Activated CD4-positive, alpha-beta T cell treated with anti-CD3 and anti-CD28 coated beads, Interleukin-2, amount 10 ng/mL, durations not matched to agents 7 days and 5 days (primary cell): ENCODE measurements at places on chromosomes 3 and 15.
A peak's percentile ranks its signal among the peaks of the same experiment; 100 is the strongest.

DNA sequence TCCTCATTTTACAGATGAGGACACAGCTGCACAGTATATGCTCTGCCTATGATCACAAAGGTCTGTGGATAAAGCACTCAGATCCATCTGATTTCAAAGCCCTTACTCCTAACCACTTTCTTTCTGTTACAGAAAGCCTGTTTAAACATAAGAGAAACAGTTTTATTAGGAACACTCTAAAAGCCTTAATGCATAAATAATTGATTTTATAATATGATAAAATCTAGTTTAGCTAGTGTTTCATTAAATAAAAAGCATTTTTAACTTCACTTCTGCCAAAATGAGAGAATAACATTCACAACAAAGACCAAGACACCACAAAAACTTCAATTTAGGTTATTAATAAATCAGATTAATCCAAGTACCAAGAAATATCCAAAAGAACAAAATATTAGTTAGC is 21.4 kb downstream of the SNX4 start:
- no peak for DNase-seq

- DNase-seq: no peak
These were observed 1123.7 kb upstream of the CADM2 start for GRCh38 chr3:83835040-83835439.

- DNase-seq: no peak
These were observed 7.0 kb downstream of the SMAD3 start for GRCh38 chr15:67072442-67072841.

- no peak for DNase-seq
These were observed 50.2 kb upstream of the VGLL3 start for GRCh38 chr3:87041191-87041590.

DNA sequence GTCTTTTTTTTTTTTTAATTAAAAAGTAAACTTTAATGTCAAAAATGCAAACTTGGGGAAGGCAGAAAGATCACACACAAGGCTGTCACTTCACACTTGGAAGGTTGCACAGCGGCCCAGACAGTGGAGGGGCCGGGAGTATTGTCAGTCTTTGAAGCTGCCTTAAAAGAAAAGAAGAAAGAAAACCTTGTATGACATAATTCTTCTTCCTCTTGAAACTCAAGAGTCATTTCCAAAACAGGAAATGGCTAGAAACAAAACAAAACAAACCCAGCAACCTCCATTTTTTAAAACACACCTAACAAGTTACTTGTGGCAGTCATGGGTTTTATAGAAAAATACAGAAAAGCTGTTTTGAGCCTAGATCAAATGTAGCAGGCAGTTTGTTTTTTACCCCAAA is 68.1 kb upstream of the MAGI1 start:
- DNase-seq: no peak

DNA sequence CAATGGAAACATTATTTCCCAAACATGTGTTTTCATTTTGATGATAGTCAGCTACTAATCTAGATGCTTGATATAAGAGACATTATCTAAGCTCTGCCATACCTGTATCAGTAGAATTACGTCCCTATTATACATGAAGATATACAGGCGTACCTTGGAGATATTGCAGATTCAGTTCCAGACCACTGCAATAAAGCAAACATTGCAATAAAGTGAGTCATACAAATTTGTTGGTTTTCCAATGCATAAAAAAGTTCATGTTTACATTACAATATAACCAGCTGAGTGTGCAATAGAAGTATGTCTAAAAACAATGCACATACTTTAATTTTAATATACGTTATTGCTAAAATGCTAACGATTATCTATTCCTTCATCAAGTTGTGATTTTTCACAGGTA is 236.0 kb upstream of the ZNF717 start:
- DNase-seq: no peak

- no peak for DNase-seq
These were observed 100.9 kb downstream of the CLSTN2 start for GRCh38 chr3:140035871-140036270.

DNA sequence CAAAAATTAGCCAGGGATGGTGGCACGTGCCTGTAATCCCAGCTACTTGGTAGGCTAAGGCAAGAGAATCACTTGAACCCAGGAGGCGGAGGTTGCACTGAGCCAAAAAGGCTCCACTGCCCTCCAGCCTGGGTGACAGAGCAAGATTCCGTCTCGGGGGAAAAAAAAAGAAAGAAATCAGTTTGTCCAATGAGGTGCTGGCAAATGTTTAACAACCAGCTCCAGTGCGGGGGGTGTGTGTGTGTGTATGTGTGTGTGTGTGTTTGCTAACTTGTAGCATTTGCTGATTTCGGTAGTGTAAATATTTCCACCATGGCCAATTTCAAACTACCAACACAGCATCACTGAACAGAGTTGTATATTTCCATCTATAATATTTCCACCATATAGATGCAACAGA is 23.8 kb upstream of the IDH2 start:
- DNase-seq: no peak

DNA sequence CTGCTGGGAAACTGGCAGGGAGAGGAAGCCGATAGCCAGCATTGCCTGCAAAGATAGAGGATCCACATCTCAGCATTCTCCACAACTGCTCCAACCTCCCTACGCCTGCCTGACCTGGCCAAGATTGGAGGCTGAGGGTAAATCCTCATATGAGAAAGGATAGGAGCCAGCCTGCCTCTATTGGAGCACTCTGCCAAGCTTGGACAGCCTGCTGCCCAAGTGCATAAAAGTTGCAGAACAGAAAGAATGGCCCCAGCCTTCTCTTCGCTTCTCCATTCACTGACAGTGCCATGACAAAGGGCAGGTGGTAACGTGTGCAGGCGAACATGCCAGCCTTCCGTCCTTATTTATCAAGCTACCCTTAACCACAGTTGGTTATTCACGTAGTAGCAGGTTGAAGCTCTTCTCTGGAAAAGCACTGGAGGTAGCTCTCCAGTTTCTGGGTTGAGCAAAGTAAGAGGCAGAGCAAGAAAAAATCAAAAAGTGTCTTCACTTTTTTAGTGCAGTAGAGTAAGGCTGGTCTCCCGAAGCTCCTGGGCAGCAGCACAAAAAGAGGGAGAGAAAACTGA is 4.3 kb downstream of the BMF start:
- no peak for DNase-seq

DNA sequence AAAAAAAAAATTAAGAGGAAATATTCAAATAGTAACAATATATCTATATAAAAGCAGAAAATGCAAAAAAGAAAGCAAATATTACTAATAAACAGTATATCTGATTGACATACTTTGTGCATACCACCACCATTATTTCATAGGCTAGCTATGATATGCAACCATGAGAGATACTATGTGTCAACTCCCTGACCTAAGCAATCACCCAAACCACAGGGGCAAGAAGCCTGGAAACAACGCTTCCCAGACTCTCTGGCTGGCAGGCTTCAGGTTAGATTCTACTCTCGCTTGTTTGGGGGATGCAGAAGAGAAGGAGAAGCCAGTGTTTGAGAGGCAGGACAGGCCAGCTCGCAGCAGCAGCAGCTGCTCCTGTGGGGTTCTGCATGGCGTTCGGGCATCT is 169.3 kb upstream of the TPM1 start:
- DNase-seq: no peak

- no peak for DNase-seq
These were observed 36.1 kb upstream of the CSPG5 start for GRCh38 chr3:47614788-47615187.

DNA sequence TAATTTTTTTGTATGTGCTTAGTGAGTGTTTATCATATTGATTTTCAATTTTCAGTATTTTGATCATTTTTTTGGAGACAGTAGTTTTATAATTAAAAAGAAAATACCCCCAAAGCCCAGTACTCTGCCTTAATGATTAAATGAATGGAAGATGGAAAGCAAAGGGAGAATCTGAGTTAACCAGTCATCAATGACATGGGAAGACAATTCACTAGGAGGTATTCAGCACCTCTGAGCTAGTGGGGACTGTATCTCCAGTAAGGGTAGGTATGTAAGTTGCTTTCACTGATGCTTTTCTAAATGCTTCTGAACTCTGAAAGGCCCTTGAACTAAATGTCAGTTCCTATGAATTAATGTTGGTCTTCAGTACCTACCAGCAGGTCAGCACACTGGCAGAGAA is 590.4 kb upstream of the DPPA4 start:
- DNase-seq: no peak

- no peak for DNase-seq
These were observed 22.7 kb upstream of the TRAK1 start for GRCh38 chr3:42068303-42069088.

DNA sequence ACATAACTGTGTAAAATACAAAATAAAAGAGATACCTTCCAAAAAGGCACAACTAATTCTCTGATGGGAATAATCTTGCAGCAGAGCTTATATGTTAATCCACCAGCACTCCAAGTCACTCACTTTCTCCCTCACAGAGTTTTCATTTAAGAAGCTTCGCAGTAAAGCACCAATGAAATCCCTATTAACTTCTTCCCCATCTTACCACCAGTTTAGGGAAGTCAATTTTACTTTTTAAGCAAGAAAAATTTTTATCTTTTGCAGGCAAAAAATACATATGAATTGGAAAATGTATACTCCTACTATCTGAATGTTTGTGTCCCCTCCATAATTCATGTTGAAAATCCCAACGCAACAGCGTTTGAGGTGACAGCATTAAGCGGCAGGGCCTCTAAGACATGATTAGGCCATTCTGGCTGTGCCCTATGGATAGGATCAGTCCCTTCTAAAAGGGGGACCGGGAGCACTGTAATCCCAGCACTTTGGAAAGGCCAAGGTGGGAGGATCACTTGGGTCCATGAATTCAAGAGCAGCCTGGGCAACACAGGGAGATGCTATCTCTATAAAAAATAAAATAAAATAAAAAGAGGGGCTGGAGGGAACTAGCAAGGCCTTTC is 435.8 kb downstream of the SHQ1 start:
- no peak for DNase-seq

DNA sequence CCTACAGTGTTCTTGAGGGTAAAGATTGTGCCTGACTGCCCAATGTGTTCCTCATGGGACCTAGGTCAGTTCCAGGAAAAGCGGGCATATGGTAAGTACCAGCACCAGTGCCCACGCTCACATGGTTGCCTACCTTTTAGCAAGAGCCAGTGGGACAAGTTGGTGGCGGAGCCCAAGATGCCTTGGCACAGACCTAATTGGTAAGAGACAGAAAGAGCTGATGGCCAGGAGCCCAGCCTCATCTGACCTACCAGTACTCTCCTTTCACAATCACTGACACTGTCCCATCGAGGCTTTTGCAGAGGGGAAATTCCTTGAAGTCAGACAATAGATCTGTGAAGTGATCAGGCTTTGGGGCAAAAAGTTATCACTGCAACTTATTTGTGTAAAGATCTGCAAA is 98.4 kb upstream of the BCL6 start:
- no peak for DNase-seq

GRCh38 chr3:45929042-45929679 is 14.1 kb upstream of the CXCR6 start:
- DNase-seq: peak; percentile 68
